Stimulated activated CD4-positive, alpha-beta T cell treated with anti-CD3 and anti-CD28 coated beads, Interleukin-2, amount 100 ng/mL, for 4 hours (primary cell): ENCODE measurements at places on chromosomes 5 and 9.

DNA sequence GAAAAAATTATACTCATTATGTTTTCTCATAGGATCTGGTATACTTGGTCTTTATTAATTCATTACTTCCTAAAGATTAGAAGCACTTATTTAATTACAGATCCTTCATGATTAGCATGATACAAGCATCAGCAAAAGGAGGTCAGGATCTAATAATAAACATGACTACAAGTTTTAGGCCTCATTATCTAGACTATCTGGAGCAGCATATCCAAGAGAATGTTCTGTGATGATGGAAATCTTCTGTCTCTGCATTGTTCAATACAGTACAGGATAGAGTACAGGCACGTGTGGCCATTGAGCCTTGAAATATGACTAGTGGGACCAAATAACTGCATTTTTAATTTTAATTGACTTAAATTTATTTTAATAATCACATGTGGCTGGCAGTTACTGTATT lies 21.2 kb downstream of the SETX start:
- no peak for DNase-seq

DNA sequence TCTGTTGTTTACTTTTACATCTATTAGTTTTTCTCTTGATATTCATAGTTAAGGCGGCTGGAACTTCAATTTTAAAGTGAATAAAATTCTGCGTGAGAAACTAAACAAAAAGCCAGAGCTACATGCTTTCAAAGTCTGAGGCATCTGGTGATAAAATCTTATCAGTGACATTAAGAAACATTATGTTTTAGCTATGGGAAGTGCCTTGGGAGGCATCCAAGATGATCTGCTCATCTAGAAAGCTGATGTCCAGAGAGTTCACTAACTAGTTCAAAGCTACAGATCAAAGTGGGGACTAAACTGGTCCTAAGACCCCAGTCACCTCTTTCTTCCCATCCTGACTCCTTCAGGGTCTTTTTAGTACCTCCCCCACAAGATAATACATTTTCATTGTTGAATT lies 37.2 kb downstream of the MRPS27 start:
- no peak for DNase-seq

- DNase-seq = no peak
These were observed 1.4 kb downstream of the RNU6ATAC start for GRCh38 chr9:134162926-134163370.

DNA sequence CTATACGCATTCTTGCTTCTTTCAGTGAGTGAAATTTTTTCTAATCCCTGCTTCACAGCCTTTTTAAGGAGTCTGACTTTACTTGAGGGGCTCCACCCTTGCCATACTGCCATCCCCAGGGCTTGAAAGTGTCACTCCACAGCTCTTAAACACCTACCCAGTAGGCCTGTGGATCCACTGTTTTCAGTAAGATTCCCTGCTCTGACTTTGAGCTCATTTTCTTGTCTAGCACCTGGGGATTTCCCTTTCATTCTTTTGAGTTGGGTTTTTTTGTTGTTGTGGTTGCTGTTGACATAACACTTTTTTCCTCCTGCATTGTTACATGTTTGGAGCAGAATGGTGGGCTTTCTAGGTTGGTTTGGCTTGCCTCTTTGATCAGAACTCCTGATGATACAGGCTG lies 23.6 kb downstream of the SREK1IP1 start:
- DNase-seq = no peak

DNA sequence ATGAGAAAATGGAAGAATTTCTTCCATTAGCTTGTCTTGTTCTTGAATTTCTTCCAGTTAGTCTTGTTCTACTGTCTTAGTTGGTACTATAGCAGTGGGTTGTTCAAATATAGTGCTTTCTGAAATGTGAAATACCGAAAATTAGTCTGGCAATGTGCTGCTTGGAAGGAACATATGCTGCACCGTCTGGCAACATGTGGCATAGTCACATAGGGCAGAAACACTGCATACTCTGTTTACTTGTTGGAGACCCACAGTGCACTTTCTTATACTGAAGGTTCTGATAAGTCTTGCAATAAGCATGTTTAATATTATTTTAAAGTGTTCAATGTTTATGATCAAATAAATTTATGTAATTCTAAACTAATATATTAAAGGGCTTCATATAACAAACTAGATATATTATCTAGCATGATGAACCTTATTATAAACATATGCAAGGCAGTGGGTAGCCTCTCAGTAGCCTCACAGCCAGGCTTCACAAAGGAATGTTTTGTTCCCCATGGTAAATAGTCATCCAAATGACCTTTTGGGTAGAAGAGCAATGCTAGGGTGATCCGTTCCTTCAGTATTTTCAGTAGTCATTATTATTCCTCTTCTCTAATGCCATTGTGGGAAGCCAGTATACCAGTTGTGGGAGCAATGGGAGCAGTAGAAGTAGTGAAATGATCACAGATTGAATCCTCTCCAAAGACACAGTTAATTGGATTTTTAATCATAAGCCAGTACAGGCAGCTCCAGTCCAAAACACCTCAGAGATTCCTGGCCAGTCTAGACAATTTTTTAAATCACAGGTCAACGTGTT lies 1106.7 kb downstream of the DTWD2 start:
- no peak for DNase-seq

DNA sequence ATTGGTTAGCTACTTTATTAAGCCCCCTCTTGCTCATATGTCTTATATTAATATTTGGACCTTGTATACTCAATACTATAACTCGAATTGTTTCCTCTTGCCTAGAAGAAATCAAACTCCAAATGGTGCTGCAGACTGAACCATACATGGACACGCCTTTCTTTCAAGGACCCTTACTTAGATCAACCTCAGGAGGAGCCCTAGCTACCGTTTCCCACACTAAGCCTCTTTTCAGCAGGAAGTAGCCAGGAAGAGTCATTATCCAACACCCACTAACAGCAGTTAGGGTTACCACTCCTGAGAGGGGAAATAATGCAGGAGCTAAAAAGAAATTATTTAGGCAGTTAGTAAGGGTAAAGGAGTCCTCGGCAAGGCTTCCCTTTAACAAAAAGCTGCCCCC lies 243.8 kb upstream of the PUM3 start:
- no peak for DNase-seq

DNA sequence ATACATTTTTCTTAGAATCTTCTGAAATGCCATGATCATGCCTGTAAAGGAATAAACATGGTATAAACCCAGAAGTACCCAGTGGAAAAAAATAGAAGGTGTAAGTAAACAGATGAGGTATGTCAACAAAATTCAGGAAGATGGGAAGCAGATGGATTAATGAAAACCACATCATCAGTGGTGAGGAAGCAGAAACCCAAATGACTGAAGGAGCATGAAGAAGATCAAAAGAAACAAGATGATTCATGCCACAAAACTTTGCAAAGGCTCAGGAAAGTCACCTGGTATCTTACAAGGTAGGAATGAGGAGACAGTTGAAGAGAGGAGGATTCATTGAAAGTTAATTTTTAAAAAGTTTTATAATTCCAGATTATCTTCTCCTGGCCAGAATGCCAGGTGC lies 132.8 kb upstream of the PAPPA start:
- no peak for DNase-seq

GRCh38 chr5:172285226-172286143 lies 1.9 kb upstream of the UBTD2 start:
- no peak for DNase-seq

DNA sequence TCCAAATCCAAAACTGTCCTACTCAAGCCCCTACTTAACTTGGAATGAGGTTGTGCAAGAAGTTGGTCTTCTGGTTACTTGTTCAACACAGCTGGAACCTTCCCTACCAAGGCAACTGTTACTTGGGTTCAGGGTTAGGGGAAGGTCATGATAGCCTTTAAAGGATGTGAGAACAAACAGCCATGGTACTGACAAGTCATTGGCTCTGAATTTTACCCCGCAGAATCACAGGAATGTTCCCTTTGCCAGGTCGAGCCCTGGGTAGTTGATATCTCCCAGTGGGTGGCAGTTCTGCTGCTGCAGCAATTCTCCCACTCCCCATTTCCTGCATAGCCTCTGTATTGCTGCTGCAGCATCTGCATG lies 396.1 kb upstream of the MPDZ start:
- DNase-seq = no peak

DNA sequence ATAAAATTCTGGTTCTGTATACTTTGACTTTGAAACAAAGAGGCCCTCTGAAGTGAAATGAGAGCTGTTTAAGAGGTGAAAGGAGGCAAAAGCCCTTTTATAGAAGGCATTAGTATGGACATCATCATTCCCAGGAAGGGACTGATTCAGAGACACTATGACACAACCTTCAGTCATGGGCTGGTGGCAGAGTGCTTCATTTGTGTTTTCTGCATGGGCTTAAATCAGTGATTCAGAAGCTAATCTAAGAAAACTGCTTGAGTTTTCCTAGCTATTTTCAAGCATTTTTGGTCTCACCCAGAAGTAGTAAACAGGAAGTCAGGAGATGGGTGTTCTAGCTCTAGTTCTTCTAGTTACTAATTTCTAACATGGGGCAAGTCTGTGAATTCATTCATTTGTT lies 288.9 kb downstream of the TRPM3 start:
- no peak for DNase-seq
